ENCODE measurements at places on chromosomes 12 and 14. TPM values are rescaled to one million over a fixed set of nuclear protein-coding genes. Genes with fewer than 3 reads are reported as not detected.
A peak's percentile ranks its signal among the peaks of the same experiment; 100 is the strongest.

DNA sequence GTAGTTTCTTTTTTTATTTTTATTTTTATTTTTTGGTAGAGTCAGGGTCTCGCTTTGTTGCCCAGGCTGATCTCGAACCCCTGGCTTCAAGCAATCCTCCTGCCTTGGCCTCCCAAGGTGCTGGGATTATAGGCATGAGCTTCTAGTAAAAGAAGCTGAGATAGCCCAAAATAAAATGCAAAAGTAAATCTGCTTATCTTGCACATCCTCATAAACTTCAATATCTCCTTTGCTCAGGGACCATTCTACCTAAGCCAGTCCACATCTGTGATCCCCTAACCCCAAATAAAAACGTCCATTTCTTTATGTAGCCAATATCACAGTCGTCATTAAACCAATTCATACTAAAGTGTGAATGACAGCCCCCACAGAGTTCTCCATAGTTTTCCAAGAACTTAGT, 36.3 kb downstream of the ATF7 start:
- no peak for DNase-seq
- H3K4me3 ChIP-seq, result no peak overlapping the region
- H3K4me1 ChIP-seq, result peaks cover 5% of the 10 kb centered on the region
- H3K27ac ChIP-seq, result no peak overlapping the region
- no peaks in the 10 kb centered on the region for H3K36me3 ChIP-seq

DNA sequence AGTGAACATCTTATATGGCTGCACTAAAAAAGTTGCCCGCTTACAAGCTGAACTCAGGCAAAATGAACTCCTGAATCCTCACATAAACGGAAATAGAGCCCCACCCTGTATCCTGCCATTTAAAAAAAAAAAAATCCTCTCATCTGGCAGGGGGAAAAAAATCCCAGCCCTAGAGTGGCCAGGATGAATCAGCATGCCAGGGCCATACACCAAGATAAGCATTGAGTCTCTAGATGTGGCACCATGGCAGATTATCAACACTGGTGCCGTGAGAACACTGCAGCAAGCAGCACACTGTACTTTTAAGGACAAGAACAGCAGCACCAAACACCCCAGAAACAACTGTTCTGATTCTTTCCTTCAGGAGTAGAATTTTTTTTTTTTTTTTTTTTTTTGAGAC, 65.5 kb downstream of the RASSF3 start:
- H3K4me3 ChIP-seq, result peak overlapping the region; percentile 67
- no peak for DNase-seq
- H3K27me3 ChIP-seq, result no peaks in the 10 kb centered on the region

DNA sequence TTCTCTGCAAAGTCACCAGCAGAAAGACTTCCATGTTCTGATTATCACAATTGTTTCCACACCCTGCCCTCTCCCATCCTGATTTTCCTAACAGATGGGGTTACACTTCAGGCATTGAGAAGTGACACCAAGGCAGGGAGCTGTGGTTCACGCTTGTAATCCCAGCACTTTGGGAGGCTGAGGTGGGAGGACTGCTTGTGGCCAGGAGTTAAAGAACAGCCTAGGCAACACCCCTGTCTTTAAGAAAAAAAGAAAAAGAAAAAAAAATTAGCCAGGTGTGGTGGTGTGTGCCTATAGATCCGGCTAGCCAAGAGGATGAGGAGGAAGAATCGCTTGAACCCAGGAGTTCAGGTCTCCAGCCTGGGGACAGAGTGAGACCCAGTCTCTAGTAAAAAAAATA, 5.2 kb downstream of the PPP1CC start:
- no peak for DNase-seq
- peak overlapping the region; percentile 66 for H3K27ac ChIP-seq
- peaks cover 4% of the 10 kb centered on the region for H3K36me3 ChIP-seq
- H3K27me3 ChIP-seq, result no peaks in the 10 kb centered on the region

GRCh38 chr12:60758224-60758623, 1162.4 kb downstream of the SLC16A7 start:
- H3K36me3 ChIP-seq, result no peaks in the 10 kb centered on the region
- no peak overlapping the region for H3K4me3 ChIP-seq
- DNase-seq, result no peak
- H3K27me3 ChIP-seq, result no peaks in the 10 kb centered on the region
- H3K27ac ChIP-seq, result no peak overlapping the region
- no peaks in the 10 kb centered on the region for H3K4me1 ChIP-seq

DNA sequence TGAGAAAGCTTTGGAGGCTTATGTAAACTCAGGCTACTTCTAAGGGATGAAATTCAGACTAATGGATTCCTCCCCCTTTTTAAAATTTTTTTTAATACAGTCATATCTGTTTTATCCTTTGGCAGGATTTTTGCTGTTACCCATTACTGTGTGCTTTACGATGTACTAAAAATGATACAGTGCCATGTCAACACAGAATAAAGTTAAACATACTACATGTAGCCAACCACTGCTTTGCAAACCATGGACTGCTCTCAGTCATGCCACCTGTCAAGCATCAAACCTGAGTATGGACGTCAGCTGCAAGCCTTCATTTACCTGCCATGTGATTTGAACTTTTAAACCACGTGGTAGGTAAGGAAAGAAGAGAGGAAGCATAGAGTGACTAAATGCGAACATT, 325.8 kb downstream of the FUT8 start:
- no peak for DNase-seq
- no peak overlapping the region for H3K4me3 ChIP-seq
- H3K27me3 ChIP-seq, result no peaks in the 10 kb centered on the region

GRCh38 chr14:33777681-33778080, 173.2 kb downstream of the EGLN3 start:
- peaks cover 8% of the 10 kb centered on the region for H3K4me1 ChIP-seq
- H3K27ac ChIP-seq, result no peak overlapping the region
- no peaks in the 10 kb centered on the region for H3K27me3 ChIP-seq
- no peak for DNase-seq
- H3K36me3 ChIP-seq, result no peaks in the 10 kb centered on the region

DNA sequence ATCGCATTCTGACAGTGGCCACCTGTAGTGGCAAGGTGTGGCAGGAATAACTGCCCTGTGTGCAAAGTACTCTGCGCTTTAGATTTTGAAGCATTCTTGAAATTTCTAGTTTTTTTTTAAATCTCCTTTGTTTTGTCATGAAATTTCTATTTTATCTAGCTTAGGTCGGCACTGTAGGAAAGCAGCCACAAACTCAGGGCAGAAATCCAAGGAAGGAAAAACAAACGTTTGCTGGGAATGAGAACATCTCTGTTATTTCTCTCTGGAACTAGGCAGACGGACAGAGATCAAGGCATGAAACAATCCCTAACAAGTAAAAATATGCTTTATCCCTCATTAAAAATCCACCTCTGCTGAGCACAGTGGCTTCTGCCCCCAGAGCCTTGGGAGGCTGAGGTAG, 1.3 kb upstream of the NR2C1 start:
- H3K4me1 ChIP-seq, result peaks cover 25% of the 10 kb centered on the region
- H3K27me3 ChIP-seq, result no peaks in the 10 kb centered on the region
- H3K27ac ChIP-seq, result no peak overlapping the region
- no peak for DNase-seq

DNA sequence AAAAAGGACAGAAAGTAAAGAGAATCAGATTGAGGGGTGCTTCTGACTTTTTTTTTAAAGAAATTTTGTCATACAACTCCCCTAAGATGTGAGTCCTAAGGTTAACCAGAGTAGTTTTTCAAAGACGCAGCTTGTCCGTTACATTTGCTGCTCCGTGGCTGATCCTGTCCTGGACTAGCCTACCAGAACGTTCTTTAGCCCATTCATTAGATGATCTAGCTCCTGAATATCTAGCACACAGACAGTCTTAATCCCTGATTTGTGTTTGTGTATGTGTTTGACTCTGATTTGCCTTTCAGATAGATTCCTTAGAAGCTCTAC, 60.3 kb downstream of the SAMD4A start:
- peak overlapping the region; percentile 94 for H3K27ac ChIP-seq
- DNase-seq, result no peak
- H3K4me3 ChIP-seq, result peak overlapping the region; percentile 91
- H3K27me3 ChIP-seq, result no peaks in the 10 kb centered on the region
- no peaks in the 10 kb centered on the region for H3K36me3 ChIP-seq
- H3K4me1 ChIP-seq, result peaks cover 54% of the 10 kb centered on the region

GRCh38 chr12:84075991-84076390, 836.6 kb downstream of the SLC6A15 start:
- H3K36me3 ChIP-seq, result no peaks in the 10 kb centered on the region
- no peaks in the 10 kb centered on the region for H3K4me1 ChIP-seq
- no peaks in the 10 kb centered on the region for H3K27me3 ChIP-seq
- H3K4me3 ChIP-seq, result no peak overlapping the region

GRCh38 chr14:80419769-80420168, 208.5 kb upstream of the DIO2 start:
- no peaks in the 10 kb centered on the region for H3K27me3 ChIP-seq
- no peak overlapping the region for H3K4me3 ChIP-seq
- H3K27ac ChIP-seq, result no peak overlapping the region
- H3K36me3 ChIP-seq, result no peaks in the 10 kb centered on the region
- no peaks in the 10 kb centered on the region for H3K4me1 ChIP-seq

The RERGL gene
- polyA plus RNA-seq, result not detected

The EPYC gene
- not detected for polyA plus RNA-seq

The IFNG-AS1 gene
- 12.7 TPM for polyA plus RNA-seq

The PDE3A gene
- not detected for polyA plus RNA-seq

The LTBP2 gene
- polyA plus RNA-seq, result 0.86 TPM

The EGLN3 gene
- polyA plus RNA-seq, result 0.97 TPM

The PRPH gene
- not detected for polyA plus RNA-seq

Data from naive B cell (primary cell).